ENCODE measurements at places on chromosomes 11 and 22. TPM values are rescaled to one million over a fixed set of nuclear protein-coding genes. Genes with fewer than 3 reads are reported as not detected.

Gene MISFA
- total RNA-seq, result 0.82 TPM

Gene MS4A4A
- not detected for total RNA-seq

Gene USH1C
- not detected for total RNA-seq

Gene UBASH3B
- 1.1 TPM for total RNA-seq

Gene YPEL1
- 8.3 TPM for total RNA-seq

Gene USP2
- 0.06 TPM for total RNA-seq

Gene TEX54
- not detected for total RNA-seq

Gene SART1
- total RNA-seq, result 48.0 TPM

Gene OR51E1
- total RNA-seq, result not detected

Gene CLMP
- 0.06 TPM for total RNA-seq

Gene ETS1
- 96.7 TPM for total RNA-seq

Gene CRELD2
- 63.3 TPM for total RNA-seq

Gene NRXN2
- not detected for total RNA-seq

Gene POTEH
- not detected for total RNA-seq

Gene RBFOX2
- 143 TPM for total RNA-seq

Gene LMO2
- 53.1 TPM for total RNA-seq

Gene TSGA10IP
- total RNA-seq, result not detected

Gene ACR
- total RNA-seq, result 0.16 TPM

Gene CCDC88B
- total RNA-seq, result 2.4 TPM

Gene GAS2
- 0.97 TPM for total RNA-seq

Gene TRABD
- total RNA-seq, result 20.7 TPM

Gene ZNF280B
- 0.88 TPM for total RNA-seq

Gene UBQLN3
- not detected for total RNA-seq

Gene DAGLA
- 7.5 TPM for total RNA-seq

Gene UBTFL1
- not detected for total RNA-seq

Gene CLCF1
- 2.7 TPM for total RNA-seq

Gene ISX
- not detected for total RNA-seq

Gene HTR3A
- total RNA-seq, result not detected

Gene PIWIL4
- total RNA-seq, result 0.32 TPM

Gene SLC22A8
- total RNA-seq, result not detected

Gene OR5B21
- total RNA-seq, result not detected

Gene GLB1L3
- total RNA-seq, result not detected

Gene CHID1
- 26.4 TPM for total RNA-seq

Gene NCAM1
- 0.65 TPM for total RNA-seq

Gene TTLL1
- 14.0 TPM for total RNA-seq

Gene CRYBB2
- total RNA-seq, result not detected

Gene UPK3A
- not detected for total RNA-seq

Gene C2CD3
- 6.0 TPM for total RNA-seq

Gene PARVG
- total RNA-seq, result 0.16 TPM

Gene APOBEC3B
- total RNA-seq, result 0.82 TPM

Gene SNX32
- total RNA-seq, result under 0.01 TPM
